ENCODE measurements at places on chromosomes 2 and 18.

DNA sequence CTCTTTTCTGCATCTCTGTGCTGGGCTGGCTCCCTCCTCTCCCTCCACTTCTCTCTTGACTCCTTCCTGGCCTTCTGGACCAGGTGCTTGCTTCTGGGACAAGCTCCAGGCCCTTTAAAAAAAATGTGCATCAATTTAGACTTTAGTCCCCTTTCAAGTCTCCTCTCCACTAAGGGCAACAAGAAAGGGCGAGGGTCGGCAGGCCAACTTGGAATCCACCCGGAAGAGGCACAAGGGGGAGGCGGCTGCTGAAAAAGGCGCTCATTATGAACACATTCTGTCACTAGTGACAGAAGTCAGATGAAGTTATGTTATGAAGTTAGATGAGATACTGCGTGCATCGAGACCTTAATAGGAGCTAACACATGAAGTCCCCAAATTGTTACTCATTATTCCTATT, 13.6 kb upstream of the RHOB start:
- DNase-seq = no peak

GRCh38 chr2:113700186-113700841, 56.1 kb downstream of the SLC35F5 start:
- peak; percentile 4 for DNase-seq

- DNase-seq = no peak
Measured at GRCh38 chr2:134337631-134338030, 83.8 kb downstream of the MGAT5 start.

DNA sequence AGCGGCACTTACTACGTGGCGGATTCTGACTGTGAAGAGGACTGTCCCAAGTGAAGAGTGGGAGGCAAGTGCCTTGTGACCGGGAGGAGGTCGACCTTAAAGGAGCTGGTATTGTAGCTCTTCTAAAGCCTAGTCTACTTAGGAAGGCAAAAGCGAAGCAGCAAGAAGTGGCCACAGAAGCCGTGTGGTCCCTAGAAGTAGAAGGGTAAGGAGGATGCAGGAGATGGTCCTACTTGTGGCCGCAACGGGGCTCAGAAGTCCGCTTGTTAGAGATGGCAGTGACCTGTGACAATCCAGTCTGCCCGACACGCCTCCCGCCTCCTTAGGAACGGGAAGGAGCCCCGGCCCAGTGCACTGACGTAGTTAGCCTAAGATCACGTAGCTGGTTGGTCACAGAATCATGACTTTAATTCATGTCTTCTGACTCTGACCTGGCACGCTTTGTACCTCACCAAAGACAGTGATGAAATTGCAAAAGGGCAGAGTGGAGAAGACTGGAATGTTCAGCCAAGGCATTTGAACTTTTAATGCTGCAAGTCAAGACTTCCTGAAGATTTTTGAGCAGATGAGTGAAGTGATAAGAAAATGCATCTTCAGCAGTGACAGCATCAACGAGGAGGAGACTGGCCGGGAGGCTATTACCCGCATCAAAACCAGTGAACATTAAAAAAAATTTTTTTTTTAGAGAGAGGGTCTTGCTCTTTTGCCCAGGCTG, 749 bp upstream of the EIF2AK3 start:
- no peak for DNase-seq

GRCh38 chr2:39659765-39660611, 5.7 kb upstream of the TMEM178A start:
- DNase-seq = no peak

DNA sequence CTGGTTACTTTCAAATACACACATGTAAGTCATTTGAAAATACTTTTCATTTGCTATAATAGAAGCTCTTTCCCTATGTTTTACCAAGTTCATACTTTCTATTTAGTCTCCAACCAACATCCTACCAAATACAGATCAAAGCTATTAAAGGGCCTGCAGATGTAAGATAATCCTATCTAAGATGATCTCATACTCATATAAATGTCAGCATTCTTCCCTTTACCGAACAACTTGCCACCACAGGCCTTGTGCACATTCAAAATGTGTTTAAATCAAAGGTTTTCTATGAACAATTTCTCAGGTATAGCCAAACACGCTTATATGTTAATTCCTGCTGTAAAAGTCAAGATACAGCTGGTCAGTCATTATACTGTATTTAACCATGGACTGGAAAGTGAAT, 23.3 kb downstream of the KCTD18 start:
- no peak for DNase-seq

DNA sequence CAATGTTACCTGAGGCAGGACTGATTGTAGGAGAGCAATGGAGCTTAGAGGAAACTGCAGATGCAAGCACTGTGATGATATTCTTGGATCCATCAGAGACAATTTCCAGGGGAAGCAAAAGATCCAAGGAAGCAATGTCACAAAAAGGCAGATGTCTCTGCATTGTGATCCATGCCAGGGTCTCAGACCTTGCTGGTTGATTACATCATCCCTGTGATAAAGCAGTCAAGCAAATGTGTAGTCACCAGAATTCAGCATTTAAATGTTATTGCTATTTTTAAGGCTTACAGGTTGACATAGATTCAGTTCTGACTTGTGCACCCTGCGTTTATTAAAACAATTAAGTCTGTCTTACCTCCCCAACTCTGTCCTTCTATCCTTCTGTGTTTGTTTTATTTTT, 56.8 kb upstream of the CCDC85A start:
- DNase-seq = no peak

DNA sequence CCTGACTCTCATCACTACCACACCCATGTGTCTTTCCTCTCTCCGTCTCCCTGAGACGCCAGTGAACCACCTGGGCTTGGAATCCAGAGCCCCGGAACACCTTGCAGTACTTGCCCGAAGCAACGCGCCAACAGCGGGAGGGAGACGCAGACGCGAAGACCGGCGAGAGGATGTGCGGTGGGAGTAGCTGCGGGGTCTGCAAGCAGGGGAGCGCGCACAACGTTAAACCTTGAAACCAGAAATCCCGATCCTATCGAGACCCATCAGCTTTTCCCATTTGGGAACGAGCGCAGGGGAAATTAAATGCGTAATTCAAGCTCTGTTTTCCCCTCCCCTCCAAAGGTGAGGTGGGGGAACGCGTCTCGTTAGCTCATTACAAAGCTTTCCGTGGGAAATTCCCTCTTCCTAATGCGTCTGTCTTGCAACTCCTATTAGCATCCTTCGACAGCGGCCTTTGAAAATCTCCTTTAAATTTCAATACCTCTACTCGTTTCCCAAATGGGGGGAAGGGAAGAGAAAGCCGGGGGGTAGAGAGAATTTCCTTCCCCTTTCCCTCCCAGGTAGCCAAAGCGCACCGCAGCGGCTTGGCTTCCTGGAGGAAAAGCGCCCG, 421 bp upstream of the CNTNAP5 start:
- no peak for DNase-seq

DNA sequence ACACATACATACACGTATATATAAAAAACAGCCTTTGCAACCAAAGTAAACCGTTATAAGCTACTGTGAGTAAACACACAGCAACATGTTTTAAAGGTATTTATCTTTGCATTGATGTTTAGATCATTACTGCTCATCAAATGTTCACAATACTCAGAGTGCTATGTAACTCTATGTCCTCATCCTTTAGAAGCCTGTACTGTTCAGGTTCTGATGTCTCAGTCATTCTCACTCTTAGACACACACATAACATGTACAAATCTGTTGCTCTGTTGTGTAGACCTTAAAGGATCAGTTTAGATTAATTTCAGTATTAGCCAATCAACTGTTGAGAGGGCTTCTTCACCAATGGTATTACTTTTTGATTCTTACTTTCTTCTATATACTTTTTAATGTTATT, 139.7 kb upstream of the ITGB6 start:
- no peak for DNase-seq

- no peak for DNase-seq
Measured at GRCh38 chr2:144522897-144523595, 3.1 kb upstream of the ZEB2 start.

GRCh38 chr2:36356298-36356989, 866 bp downstream of the CRIM1 start:
- DNase-seq = peak; percentile 19

- no peak for DNase-seq
Measured at GRCh38 chr2:240935103-240935876, 29.2 kb downstream of the CROCC2 start.

- DNase-seq = no peak
Measured at GRCh38 chr18:24266131-24266530, 127.3 kb downstream of the CABYR start.

Measured in NCI-H2081 (cell line).